Foreskin keratinocyte (primary cell): ENCODE measurements at places on chromosomes 12 and 14. TPM values are rescaled to one million over a fixed set of nuclear protein-coding genes. Genes with fewer than 3 reads are reported as not detected.

MAP3K9 gene
- total RNA-seq = 6.5 and 6.7 TPM in 2 replicates

GRCh38 chr12:90501412-90501811 lies 453.6 kb downstream of the CCER1 start:
- no peak for DNase-seq

KLRG1 gene
- 0.32 TPM in 1 of 2 replicates, not detected in the other for total RNA-seq

- DNase-seq = peak; percentile 69
These were observed 63.8 kb downstream of the CDC42BPB start for GRCh38 chr14:102993523-102993922.

GRCh38 chr12:51285843-51286242 lies 15.6 kb upstream of the SMAGP start:
- no peak for DNase-seq

GRCh38 chr14:101233021-101233366 lies 328.3 kb upstream of the DIO3 start:
- no peak for DNase-seq

GPR68 gene
- total RNA-seq = 0.95 and 2.5 TPM in 2 replicates

NR1H4 gene
- not detected in 2 replicates for total RNA-seq

KCNJ8 gene
- not detected in 2 replicates for total RNA-seq

DNA sequence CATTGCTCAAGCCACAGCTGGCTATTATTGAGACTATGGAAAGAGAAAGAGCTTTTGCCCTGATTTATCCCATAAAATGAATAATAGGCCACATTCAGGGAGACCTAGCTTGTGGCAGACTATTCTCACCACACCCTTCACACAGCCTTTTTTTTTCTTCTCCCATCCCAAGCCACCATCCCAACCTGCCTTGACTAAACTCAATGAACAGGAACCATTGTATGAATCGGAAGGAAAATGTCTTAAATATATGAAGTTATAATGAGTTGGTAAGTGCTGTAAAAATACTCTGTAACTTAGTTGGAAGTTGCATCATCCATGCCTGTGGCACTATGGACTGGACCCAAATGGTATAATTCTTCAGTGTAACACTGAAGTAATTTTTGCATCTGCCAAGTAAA lies 338.4 kb downstream of the RAD51B start:
- DNase-seq = no peak

- no peak for DNase-seq
These were observed 172.7 kb upstream of the OR4E1 start for GRCh38 chr14:21846227-21846885.

DNA sequence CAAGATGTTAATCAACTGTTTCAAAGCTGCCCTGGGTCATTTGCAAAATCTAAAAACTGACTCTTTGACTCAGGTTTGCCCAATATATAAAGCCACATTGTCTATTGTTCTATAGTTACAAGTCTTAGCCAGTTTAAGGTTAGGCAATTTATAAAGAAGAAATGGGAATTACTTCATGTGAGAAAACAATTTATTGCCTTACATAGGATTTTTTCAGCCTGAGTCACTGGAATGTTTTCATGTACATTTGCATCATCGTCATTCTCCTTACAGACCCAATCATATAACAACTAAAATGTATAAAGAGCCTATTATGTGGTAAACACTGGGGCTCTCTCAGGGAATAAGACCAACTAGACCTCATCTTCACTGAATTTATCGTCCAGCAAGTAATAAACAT lies 100.3 kb upstream of the PLEKHG7 start:
- peak; percentile 98 for DNase-seq

DNA sequence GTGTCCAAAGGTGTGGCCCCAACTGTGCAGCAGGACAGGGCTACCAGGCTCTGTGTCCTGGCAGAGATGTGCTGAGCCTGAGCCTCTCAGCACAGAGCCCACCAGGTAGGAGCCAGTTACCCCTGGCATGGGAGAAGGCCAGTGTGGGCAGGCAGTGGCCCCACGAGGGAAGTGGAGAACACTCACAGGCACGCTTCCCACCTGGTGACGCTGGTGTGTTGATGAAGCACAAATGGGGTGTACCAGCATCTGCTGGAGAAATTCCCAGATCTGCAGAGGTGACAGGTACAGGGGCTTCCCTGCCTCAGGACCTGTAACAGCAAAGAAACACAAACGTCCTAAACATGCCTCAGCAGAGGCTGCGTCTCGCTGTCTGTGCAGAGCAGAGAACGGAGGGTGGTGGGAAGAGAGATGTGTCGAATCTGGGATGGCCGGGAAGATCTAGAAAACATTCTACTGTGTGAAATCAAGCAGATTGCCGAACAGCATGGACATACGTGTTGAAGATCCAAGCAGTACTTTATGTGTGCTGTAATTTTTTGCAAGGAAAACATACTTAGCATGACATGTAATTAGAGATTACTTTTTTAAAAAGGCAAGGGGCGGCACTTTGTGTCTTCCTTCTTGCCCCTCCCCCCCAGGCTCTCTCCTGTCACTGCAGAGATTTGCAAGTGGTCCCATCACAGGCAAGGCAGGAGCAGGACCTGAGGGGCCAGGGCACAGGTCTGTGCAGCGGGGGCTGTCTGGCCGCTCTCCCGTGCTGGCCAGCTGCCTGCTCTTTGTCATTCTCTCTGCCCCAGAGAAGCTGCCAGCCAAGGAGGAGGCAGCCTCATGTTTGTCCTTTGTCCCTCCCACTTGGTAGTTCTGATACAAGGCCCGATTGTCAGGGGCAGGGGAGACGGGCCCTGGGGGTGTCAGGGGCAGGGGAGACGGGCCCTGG lies 17.3 kb downstream of the HIP1R start:
- DNase-seq = no peak

KRT72 gene
- not detected in 2 replicates for total RNA-seq

DNA sequence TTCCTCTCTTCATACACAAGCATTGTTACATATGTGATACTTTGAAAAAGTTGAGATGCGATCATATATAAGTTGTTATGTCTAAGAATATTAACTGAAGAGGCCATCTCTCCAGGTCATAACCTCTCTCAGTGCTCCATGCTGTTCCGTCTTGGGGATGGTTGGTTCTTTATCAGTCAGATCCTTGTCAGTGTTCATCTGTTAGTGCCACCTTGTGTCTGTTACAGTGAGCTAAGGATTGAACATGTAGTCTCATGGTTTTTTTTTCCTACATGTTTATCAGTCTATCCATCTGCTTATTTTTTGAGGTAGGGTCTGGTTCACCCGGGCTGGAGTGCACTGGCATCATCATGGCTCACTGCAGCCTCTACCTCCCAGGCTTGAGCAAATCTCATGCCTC lies 30.5 kb downstream of the EP400 start:
- no peak for DNase-seq

- no peak for DNase-seq
These were observed 1.1 kb upstream of the RMST start for GRCh38 chr12:97461553-97461952.

NCKAP5L gene
- 15.7 and 16.2 TPM in 2 replicates for total RNA-seq

- DNase-seq = peak; percentile 21
These were observed 17.4 kb upstream of the CHFR start for GRCh38 chr12:132904718-132905328.

CLBA1 gene
- 7.4 and 8.3 TPM in 2 replicates for total RNA-seq

DNA sequence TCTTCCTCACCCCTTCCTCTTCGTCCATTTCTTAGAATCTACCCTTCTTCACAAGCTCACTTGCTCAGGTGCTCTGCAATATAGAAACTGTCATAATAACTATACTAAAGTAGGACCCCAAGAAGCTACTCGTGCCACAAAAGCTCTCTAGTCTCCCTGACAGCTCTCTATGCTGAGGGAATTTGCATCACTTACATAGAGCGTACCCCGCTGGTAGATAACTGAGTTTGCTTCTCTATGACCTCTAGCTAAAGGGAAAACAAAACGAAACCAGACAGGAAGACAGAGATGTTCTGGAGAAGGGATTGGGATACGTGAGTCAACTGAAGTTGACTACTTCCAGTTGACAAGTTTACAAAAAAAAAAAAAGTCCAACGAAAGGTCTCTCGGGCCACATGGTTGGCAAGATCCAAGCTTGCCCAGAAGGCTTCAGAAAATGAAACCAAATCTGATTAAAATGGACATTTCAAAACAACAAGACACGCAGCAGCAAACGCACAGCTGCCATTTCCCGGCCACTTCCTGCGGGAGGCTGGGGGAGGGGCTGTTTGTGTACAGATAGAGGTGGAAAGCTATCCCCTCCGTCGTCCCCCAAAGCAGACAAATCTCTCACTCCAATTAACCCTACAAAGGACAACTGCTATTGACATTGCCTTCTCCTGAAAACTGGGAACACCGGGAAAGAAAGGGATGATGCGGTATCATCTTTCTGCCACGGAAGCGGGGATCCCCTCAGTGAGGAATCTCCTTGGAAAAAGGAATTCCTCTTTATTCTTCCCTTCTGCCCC lies 1.3 kb downstream of the BAZ2A start:
- no peak for DNase-seq

DNA sequence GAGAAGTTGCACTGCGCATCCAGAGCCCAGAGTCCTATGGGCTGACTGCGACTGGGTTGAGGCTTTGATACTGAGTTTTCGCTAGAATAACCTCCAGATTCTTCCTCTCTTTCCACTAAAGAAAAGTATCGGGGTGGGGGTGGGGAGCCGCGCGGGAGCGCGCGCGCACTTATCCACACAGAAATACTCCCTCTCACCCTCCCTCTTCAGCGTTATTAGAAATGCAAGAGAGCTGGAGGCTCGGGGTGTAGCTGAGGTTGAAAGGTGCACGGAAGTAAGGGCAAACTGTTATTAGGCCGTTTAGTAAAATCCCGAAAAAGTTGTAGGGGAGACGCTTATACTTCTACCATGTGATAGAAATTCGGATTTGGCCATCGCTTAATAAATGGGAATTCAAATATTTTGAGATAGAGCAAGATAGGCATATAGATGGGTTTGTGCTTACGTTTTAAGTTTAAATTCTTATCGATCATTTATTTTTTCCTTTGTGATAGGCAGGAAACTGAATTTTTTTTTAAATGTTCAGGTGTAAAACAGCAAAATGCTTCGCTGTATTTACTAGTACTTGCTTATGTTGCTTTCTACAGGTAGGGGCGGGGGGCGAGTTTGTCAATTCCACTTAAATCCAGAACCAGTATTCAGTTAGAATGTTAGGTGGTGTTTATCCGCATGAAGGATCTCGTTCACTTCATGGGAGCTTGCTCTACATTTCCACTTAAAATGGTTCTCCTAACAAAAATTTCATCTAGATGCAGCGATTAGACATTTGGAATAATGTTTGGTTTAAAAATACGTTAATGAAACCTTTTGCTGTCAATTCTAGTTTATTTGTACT lies 1.1 kb downstream of the ARHGAP5 start:
- peak; percentile 42 for DNase-seq

- no peak for DNase-seq
These were observed 13.8 kb downstream of the TAOK3 start for GRCh38 chr12:118358612-118359540.

GUCY2C gene
- not detected in 2 replicates for total RNA-seq

GRCh38 chr12:117564881-117565280 lies 203.5 kb upstream of the NOS1 start:
- DNase-seq = no peak

DNA sequence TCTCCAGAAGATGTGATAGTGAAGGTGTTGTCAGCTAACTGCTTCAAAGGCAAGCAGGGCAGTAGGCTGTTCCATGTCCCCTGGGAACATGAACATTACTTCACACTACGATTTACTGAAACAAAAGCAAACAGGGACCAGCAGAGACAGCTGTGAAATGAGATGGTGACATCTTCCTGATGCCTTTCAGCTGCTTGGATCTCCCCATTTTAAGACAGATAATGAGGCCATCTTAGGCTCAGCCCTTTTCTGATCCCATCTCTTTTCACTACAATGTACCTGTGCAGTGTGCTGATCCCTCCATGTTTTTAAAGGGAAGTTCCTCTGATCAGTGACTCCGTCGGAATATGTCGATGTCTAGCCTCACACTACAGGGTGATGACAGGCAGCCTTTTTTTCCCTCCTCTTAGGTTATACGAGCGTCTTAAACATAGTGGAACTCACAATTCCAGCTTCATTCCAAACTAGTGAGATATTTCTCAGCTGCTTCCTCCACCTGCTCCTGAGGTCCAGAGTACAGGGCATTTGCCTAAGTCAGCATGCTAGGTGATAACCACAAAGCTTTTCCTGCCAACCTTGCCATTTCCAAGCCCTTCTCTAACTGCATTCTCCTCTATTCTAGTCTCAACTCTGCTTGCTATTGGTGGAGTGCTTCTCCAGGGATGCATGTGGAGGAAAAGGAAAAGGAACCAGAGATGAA lies 87.6 kb upstream of the EGLN3 start:
- DNase-seq = peak; percentile 72

- peak; percentile 63 for DNase-seq
These were observed 52.6 kb downstream of the FGD6 start for GRCh38 chr12:95164656-95165055.

WNT1 gene
- total RNA-seq = not detected in 2 replicates

- no peak for DNase-seq
These were observed 242.4 kb downstream of the TMEM117 start for GRCh38 chr12:44078273-44078672.

DNA sequence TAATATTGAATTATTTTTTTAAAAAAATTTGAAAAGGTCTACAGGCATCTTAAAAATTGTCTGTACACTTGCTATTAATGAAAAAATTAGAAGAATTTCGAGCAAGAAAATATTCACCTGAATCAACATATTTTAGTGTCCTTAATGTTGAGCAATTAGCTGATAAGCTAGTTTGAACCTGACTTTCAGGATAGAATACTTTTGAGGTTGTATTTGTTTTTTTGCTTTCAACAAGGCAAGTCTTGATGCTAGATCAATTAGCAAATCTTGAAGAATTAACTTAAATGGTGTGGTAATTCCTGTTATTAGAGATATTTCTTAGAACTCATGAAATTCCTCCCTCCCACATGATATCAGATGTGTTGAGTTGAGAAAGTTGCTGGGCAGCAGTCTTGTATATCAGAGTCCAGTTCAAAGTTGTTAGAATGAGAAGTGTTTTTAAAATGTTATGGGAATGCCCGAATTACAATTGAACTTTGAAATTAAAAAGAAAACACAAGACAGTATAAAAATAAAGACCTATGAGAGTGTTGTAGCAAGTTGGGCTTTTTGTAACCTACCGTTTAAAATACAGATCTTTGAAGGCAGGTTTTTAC lies 119.2 kb downstream of the TRMT5 start:
- no peak for DNase-seq

DNA sequence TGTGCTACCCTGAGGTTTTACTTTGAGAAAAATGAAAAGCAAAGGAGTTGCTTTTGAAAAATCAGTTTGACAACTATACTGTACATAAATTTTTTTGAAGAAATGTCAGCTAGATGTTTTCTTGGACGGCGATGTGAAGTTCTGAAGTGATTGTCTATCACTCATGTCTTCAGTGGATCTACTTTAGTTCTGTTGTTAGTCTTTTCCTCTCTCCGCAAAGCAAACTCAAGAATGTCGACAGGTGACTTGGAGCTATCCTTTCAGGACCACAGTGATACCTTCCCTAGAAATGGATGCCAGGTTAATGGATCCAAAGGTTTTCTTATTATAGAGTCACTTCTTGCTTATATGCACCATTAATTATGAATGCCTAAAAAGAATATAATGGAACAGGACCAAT lies 1.2 kb downstream of the PTPRO start:
- DNase-seq = no peak

GRCh38 chr12:65287426-65287825 lies 8.9 kb downstream of the MSRB3 start:
- DNase-seq = no peak
